ENCODE measurements at places on chromosomes 5 and 9.

DNA sequence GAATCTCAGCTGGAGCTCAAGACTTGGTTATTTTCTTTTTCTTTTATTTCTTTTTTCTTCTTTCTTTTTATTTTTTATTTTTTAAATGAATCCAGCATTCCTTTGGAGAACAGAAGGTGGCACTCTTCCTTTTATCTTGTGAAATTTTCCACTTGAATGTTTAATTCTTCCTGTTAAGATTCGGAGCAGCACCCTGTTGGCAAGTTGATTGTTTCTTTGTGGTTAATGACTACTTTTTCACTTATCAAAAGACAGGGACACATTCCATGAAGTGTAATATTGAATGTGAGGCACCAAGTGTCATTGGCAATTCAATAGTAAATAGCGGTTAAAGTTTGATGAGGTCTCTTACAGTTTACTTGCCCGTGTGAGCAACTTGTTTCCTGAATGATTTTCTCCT, 240.5 kb upstream of the CHD1 start:
- no peak for DNase-seq

GRCh38 chr5:16784843-16785791, 151.0 kb downstream of the MYO10 start:
- DNase-seq: no peak

DNA sequence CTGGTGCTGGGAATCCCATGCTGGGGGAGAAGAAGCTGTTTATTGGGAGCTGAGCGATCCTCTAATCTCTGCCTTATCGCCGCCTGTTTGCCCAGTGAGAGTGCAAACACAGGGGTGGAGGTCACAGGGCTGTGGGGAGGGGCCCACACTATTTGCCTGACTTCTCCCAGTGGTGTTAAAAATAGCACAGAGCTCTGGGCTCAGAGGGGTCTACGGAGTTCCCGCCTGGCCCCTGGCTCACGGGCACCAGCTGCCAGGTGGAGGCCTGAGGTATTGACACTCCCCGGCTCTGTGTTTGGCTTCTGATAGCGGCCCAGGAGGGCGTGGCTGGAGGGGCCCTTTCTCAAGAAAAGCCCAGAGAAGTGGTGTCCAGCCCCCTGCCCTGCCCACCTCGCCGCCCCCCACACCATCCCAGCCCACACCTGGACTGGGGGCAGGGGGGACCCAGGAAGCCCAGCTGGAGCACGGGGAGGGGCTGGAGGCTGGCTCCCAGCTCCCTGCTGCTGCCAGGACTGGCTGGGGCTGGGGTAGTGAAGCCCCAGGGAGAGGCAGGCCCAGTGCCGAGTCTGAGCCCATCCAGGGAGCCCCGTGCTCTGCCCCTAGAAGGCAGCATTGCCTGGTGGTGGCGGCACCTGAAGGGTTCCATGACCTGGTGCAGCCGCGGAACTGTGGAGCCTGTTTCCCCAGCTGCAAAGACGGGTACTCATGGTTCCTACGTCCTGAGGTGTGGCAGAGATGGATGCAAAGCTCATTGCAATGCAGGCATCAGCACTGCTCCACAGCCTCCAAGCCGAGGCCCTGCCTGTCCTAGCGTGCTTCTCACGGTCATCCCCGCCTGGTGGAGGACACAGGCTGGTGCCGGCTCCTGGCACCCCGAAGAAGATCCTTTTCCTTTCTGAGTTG, 35.7 kb upstream of the EGFL7 start:
- DNase-seq: no peak

GRCh38 chr5:180289433-180289832, 2.5 kb downstream of the MAPK9 start:
- DNase-seq: no peak

DNA sequence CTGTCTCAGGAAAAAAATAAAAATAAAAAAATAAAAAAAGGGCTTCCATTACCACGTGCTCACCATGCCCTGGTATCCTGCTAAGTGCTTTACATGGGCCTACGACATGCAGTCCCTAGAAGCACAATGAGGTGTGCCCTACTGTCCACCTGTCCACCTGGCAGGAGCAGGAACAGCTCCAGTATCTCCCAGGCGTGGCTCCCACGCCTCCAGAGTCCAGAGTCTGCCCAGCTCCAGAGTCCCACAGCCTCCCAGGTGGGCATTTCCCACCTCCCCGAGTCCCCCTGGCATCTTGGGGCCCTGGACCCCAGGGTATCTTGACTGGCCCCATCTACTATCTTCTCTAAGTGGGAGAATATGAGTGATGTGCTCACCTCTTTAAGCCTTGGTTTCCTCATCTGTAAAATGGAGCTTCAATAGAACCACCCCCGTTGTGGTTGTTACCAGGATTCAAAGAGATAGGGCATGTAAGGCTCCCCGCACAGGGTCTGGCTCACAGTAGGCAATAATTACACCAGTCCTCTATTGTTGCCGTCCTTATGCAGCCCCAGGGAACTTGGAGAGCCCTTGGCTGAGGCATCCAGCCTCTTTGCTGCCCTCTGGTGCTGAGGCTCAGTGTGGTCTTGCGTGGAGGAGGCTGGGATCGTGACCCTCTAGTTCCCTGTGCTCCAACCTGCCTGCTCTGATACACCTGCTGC, 8.9 kb downstream of the CXCL14 start:
- no peak for DNase-seq
